ENCODE measurements at places on chromosomes 3 and 15.
A peak's percentile ranks its signal among the peaks of the same experiment; 100 is the strongest.

DNA sequence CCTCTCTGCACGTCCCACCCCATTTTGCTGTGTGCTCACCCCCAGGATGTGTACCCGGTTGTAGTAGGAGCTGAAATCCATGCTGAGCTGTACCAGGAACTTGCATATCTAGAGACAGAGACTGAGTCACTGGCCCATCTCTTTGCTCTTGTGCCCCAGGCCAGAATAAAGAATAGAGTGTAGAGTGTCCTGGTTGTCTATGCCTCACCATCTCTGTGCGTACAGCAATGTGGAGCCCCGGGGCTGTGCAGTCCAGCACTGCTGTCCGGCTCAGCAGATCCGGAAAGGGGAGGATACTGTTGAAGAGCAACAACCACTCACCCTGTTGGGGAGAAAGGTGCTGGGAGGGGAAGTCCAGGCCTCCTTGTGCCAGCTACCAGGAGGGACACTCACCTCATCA, 2.6 kb downstream of the DALRD3 start:
- H3K4me1 ChIP-seq: peaks cover 30% of the 10 kb centered on the region
- H3K27me3 ChIP-seq: no peaks in the 10 kb centered on the region
- H3K36me3 ChIP-seq: peaks cover 29% of the 10 kb centered on the region
- H3K27ac ChIP-seq: no peak overlapping the region

DNA sequence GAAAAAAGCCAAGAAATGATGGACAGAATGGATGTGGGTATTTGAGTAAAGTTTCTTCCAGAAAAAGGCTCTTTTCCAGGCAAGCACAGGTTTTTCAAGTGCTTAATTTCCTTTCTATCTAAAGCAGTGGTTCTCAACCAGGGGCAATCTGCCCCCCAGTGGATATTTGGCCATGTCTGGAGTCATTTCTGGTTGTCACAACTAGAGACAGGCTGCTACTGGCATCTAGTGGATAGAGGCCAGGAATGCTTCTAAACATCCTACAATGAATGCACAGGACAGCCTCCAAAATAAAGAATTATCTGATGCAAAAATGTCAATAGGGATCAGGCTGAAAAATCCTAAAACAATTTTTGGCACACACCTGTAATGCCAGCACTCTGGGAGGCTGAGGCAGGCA, 23.9 kb downstream of the SEC22C start:
- peaks cover 37% of the 10 kb centered on the region for H3K36me3 ChIP-seq
- no peaks in the 10 kb centered on the region for H3K4me1 ChIP-seq
- no peak overlapping the region for H3K4me3 ChIP-seq
- H3K27me3 ChIP-seq: no peaks in the 10 kb centered on the region
- no peak for DNase-seq

DNA sequence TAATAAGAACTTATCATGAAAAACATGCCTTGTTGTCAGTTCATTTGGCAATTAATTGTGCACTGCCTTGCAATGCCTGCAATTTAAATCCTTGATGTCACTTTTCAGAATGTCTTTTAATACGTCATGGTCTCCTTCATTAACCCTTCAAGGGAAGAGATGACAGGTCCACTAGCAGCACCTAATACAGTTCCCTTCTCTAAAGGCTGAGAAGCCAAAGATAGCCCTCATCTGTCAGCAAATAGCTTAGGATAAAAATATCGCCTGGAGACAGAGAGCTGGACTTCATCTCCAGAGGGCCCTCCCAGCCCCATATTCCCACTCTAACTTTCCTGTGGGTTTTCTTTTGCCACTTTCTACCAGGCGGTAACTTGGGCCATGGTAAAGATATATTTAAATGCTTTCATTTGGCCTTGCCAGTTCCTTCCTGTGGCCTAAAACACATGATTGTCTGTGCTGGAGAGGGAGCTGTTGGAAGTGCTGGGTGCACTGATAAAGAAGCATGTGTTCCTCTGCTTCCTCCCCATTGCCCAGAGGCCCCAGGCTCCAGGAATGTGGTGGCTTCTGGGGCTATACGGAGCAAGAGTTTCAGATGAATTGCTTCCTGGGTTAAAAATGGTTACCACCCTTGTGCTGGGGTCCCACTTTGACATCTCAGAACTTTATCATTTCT, 76.3 kb upstream of the UMPS start:
- no peak overlapping the region for H3K27ac ChIP-seq
- DNase-seq: no peak
- peaks cover 63% of the 10 kb centered on the region for H3K36me3 ChIP-seq
- no peaks in the 10 kb centered on the region for H3K27me3 ChIP-seq

DNA sequence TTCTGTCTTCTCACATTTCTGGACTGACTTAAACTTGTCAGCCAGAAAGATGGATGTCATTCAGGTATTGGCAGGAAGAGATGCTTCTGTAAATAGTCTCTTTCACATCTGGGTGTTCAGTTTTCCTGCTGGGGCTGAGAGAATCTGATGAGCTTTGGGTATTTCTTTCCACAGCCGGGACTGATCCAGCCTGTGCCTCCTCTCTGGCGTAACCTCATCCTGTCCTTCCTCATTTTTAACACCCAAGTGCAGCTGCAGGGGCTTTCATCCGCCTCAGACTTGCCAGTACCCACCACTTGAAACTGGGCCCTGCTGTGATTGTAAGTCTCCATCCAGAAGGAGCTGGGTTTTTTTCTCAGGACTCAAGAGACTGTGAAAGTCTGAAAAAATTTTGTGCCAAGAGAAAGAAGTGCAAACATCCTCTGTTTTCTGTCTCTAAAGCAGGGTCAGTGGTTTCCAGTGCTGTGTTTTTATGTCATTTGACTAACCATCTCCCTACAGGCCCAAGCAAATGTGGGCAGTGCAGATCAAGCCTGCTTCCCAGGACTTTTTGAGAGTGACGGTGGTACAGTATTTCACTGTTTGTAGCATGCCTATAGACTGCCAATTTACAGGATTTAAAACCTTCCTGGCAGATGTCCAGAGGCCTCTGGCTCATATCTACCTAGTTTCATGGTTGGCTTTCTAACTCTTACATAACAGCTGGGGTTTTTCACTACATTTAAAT, 342.7 kb downstream of the PTPRG start:
- peaks cover 51% of the 10 kb centered on the region for H3K4me1 ChIP-seq
- H3K36me3 ChIP-seq: no peaks in the 10 kb centered on the region
- no peaks in the 10 kb centered on the region for H3K27me3 ChIP-seq
- DNase-seq: no peak

GRCh38 chr3:99846477-99847160, 29.0 kb downstream of the CMSS1 start:
- no peak for DNase-seq
- no peak overlapping the region for H3K4me3 ChIP-seq
- peaks cover 6% of the 10 kb centered on the region for H3K4me1 ChIP-seq
- peaks cover 22% of the 10 kb centered on the region for H3K36me3 ChIP-seq

DNA sequence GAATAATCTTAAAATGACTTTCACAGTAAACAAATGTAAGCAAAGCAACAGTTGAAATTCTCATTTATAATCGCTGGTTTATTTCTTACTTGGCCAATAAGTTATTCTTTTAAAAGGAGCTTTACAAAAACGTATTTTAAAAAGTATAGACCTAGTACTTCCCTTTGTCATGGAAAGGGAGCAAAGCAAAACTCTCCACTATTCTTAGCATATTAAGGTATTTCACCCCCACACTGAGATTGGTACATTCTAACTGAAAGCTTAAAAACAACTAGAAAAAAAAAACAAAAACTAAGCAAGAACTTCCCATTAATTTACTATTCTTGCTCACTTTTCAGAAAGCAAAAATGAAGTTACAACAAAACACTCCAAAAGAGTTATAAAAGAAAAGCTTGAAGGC, 1.5 kb downstream of the ATG3 start:
- peaks cover 21% of the 10 kb centered on the region for H3K4me1 ChIP-seq
- DNase-seq: no peak
- peaks cover 4% of the 10 kb centered on the region for H3K36me3 ChIP-seq
- H3K4me3 ChIP-seq: peak overlapping the region; percentile 96

GRCh38 chr3:54746722-54747121, 181.1 kb downstream of the LRTM1 start:
- no peaks in the 10 kb centered on the region for H3K27me3 ChIP-seq
- H3K4me3 ChIP-seq: no peak overlapping the region
- no peaks in the 10 kb centered on the region for H3K36me3 ChIP-seq
- H3K27ac ChIP-seq: no peak overlapping the region

DNA sequence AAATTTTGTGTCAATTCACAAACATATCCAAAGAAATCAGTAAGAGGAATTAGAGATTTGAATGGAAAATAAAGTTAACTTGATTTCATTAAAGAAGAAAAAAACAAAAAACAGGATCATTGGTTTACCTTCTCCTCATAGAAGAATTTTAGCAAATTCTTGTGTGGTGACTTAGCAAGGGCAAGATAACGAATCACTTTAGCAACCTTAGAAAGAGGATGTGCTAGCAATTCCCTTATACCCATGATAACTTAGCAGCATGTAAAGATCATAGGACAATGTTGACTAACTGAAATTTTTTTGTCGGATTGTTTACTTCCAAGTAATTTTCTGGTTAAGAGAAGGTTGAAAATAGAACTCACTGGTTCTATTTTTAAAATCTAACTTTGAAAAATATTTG, 609.3 kb downstream of the GBE1 start:
- no peaks in the 10 kb centered on the region for H3K27me3 ChIP-seq
- H3K36me3 ChIP-seq: no peaks in the 10 kb centered on the region
- DNase-seq: no peak
- no peak overlapping the region for H3K27ac ChIP-seq
- H3K4me3 ChIP-seq: no peak overlapping the region

All from thoracic aorta (tissue), 2 donors.